ENCODE measurements at places on chromosomes 5 and 9.

GRCh38 chr5:107594253-107595045, 76.3 kb downstream of the EFNA5 start:
- DNase-seq = no peak

GRCh38 chr9:98521141-98521540, 187.6 kb downstream of the GABBR2 start:
- no peak for DNase-seq

DNA sequence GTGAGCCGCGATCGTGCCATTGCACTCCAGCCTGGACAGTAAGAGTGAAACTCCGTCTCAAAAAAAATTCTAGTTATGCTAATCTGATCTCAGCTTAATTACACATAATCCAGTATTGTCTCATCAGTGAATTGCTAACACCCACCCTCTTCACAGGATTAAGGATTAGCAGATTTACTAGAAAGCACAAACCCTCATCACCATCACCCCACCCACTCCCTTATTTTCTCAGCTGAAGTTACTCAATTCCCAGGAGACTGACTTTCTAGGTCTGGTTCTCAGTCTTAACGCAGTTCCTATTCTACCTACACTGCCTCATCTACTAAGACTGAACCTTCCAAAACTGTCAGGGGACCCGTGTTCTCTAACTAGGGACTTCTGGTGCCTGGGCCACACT, 9.0 kb downstream of the TOR1B start:
- no peak for DNase-seq

DNA sequence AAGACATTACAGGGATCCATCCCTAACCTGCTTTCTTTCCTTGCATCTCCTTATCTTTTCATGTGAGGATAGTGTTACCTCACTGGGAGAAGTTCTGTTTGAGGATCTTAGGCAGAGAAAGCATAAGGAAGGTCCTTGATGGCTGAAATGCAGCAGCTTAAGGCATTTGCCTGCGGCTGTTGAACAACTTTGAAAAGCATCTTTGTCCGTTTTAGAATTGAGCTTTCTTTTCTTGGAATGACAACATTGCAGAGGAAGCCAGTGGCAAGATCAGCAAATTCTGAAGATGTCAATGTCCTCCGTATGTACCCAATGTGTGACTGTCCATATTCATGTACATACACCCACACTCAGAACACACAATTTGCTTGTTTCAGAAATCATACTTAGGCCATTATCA, 436.2 kb downstream of the GABRG2 start:
- DNase-seq = no peak

DNA sequence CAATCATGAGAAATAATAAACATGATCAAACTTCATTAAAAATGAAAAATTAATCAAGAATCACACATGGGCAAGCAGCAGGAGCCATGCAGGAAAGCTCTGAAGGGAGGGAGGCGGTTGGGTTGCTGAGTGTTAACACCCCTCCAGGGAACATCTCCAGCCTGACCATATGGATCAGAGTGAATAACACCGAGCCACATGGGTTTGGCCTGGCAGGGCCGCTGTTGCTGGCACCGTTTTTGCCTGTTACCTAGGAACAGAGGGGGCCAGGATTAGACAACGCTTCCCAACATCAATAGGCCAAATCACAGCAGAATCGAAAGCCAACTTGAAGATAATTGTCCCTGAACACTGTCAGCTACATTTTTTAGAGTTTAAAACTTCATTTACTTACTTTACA, 160.2 kb downstream of the DENND1A start:
- DNase-seq = no peak

All from stimulated activated CD4-positive, alpha-beta T cell treated with anti-CD3 and anti-CD28 coated beads, Interleukin-1b, Interleukin-23, amount 100 ng/mL, for 4 hours (primary cell).